M059J (cell line): ENCODE measurements at places on chromosomes 6 and 20.

- no peak for DNase-seq
These were observed 172.9 kb downstream of the MMS22L start for GRCh38 chr6:97110149-97110548.

DNA sequence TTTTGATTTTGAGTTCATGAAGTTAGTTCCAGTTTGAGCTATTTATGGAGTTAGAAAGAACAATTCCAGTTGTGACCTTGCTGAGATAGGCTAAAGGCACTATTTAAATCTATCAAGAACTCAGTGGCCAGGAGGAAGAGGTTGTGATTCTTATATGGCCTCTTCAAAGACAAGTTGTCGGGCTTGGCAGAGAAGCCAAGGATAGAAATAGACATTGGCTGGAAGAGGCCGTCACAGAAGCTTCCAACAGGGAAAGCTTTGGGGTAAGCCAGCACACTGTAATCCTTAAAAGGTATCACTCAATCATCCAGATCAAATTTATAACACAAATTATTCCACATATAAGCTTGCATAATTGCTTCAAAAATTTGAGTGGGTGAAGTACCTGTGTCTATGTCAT, 286.1 kb downstream of the SYNE1 start:
- DNase-seq, result no peak

GRCh38 chr6:134230087-134230700, 87.7 kb downstream of the SGK1 start:
- DNase-seq, result no peak

GRCh38 chr6:106223300-106223930, 102.1 kb downstream of the ATG5 start:
- peak; percentile 79 for DNase-seq

GRCh38 chr6:13351271-13351670, 22.9 kb upstream of the TBC1D7 start:
- DNase-seq, result no peak

GRCh38 chr6:131134220-131134979, 867 bp upstream of the AKAP7 start:
- DNase-seq, result no peak

DNA sequence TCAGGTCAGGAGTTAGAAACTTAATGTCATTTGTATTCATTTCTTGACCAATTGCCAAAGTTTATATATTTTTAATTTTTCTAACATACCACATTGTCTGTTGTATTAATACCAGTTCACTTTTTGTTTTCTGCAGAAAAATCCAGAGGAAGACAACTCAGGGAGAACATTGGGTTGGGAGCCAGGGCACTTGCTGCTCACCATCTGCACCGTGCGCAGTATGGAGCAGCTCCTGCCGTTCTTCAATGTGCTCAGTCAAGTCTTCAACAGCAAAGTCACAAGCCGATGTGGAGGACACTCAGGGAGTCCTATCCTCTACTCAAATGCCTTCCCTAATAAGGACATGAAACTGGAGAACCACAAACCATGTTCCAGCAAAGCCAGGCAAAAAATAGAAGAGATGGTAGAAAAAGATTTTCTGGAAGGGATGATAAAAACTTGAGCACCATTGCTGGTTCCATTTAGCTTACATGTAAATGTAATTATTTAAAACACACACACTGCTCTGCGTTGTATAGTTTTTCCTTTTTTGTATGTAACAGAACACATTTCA, 25.3 kb downstream of the PGM3 start:
- no peak for DNase-seq

DNA sequence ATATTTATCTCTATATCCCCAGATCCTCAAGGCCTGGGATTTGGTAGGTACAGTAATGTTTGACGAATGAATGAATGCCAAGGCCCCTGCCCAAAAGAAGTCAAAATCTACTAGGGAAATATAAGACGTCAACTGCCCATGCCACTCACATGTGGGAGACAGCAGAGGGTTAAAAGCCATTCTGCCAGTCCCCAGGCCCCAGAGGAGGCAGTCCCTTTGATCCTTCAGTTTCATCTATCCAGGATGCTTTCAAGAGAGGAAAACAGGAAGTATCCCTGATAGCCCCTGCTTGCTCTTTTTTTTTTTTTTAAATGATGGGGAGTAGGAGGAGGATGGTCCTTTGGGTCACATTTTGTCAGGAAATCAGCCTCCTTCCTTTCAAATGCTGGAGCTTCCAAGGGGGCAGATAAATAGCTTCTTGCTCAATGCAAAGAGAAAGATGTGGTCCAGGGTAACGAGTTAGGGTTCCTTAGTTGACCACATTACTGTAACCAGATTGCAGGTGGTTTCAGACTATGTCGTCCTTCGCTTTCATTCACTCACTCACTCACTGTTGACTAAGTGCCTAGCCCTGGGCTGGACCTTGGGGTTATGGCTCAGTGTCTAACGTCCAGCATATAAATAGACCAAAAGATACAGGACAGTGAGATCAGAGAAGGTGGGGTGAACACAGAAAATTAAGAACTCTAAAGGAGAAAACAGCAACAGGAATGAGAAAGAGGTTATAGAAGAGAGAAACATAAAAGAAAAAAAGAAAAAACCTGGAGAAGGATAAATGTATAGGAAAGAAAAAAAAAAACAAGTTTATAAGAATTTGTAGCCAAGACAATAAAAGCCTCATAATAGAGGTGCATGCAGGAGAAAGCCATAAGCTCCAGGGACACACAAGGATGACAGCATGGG, 64.6 kb upstream of the PIM1 start:
- DNase-seq, result no peak

GRCh38 chr6:75236630-75237029, 7.0 kb downstream of the COX7A2 start:
- DNase-seq, result no peak

DNA sequence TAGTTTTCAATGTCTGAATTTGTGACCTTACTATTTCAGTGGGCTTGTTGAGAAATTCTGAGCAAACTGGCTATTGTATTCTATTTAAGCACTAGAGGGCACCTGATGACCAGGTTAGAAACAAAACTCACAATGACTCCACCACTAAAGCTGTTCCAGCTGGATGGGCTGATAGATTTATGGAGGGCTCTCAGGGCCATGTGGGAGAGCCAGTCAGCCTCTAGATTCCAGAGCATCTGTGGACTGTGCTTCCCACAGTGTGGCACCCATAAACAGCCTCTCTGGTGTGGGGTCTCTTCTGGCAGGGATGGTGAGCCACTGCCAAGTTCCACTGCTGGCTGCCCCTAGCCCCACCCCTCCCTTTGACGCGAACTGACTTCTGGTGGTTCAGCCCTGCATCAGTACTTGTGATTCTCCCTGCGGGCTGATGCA, 29.2 kb downstream of the C6orf58 start:
- peak; percentile 65 for DNase-seq

- DNase-seq, result no peak
These were observed 160.2 kb downstream of the SYNDIG1 start for GRCh38 chr20:24629668-24630067.

GRCh38 chr6:169568314-169569087, 133.3 kb downstream of the WDR27 start:
- DNase-seq, result no peak

DNA sequence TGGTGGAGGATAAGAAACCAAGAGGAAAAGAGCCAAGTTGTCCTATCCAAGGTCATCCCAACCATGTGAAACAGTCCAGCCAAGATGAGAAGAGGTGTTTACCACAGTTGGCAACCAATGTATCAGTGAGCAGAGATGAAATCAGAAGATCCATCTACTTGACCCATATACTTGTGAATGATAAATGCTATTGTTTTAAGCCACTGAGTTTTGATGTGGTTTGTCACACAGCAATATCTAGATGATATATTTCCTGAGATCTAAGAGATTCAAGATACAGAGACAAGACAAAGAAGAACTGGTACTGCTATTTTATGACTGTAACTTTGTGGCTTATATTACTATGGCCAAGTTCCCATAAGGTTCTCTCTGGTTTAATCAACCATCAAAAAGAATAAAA, 721.2 kb downstream of the MAFB start:
- DNase-seq, result no peak

DNA sequence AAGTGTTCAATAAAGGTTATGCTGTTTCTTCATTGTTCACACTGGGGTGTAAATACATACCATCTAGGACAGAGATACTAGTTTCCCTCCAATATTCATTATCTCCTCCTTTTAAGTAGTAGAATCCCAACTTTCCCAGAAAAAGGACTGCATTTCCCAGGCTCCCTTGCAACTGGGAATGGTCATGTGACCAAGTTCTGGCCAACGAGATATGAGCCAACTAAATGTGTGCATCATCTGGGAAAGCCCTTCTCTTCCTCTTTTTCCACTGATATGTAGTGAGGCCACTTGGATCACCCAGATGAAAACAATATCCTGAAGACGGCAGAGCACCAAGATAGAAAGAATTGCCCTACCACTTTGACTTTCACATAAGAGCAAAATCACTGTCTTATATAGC, 97.9 kb upstream of the PTPRT start:
- DNase-seq, result no peak

GRCh38 chr6:7389162-7389450, 436 bp downstream of the CAGE1 start:
- DNase-seq, result peak; percentile 77

GRCh38 chr20:11544029-11544678, 373.5 kb upstream of the BTBD3 start:
- peak; percentile 89 for DNase-seq

GRCh38 chr6:117531346-117531745, 48.9 kb downstream of the DCBLD1 start:
- no peak for DNase-seq

- peak; percentile 75 for DNase-seq
These were observed 162.3 kb downstream of the UTRN start for GRCh38 chr6:144447472-144447871.
